ENCODE measurements at places on chromosomes 7 and 10.

DNA sequence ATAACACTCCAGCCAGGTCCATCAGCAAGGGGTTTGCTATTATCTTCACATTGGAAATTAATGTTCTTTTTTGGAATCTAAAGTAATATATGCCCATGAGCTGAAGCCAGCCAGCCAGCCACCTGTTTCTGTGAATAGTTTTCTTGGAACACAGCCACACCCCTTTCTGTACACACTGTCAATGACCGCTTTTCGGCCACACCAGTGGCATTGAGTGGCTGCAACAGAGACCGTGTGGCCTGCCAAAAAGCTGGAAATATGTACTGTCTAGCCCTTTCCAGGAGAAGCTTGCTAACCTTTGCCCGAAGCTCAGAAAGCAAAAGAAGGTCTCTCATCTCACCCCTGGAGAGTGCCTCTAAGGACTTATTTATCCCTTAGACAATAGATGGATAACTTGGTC is 98.5 kb upstream of the NPS start:
- DNase-seq, result no peak

GRCh38 chr10:109895095-109895818 is 28.1 kb downstream of the XPNPEP1 start:
- peak; percentile 44 for DNase-seq

- peak; percentile 99 for DNase-seq
Measured at GRCh38 chr10:30736685-30737232, 107.2 kb upstream of the LYZL2 start.

GRCh38 chr10:24306507-24306875 is 97.6 kb downstream of the KIAA1217 start:
- no peak for DNase-seq

DNA sequence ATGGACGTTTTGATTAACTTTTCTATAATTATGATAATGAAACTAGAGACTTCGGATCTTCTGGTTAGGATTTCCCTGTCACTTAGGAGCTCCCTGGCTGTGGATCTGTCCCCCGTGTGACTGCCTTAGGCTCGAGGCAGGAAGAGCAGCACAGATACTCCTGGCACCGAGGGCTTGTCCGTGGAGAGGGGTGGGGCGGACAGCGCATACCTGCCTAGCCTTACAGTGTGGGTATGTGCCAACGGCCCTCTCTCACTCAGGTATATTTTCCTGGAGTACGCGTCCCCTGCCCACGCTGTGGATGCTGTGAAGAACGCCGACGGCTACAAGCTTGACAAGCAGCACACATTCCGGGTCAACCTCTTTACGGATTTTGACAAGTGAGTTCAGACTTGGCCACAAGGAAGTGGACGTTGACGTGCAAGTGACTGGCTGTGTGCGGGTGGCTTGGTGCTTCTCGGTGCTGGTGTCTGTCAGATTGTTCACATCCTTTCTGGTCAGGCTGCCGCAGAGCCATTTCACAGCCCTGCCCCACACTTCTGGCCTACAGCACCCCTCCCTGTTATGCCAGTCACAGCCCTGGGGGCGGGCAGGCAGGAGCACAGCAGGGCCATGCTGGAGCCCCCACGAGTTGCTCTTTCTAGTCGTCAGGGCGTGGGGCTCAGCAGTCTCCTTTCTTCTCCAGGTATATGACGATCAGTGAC is 7.9 kb downstream of the EIF3B start:
- DNase-seq, result no peak
